NCI-H1436 treated with DMSO at 0.1 percent for 48 hours (cell line): ENCODE measurements at places on chromosomes 12 and 14.

- no peak for DNase-seq
Measured at GRCh38 chr12:86349196-86349595, 93.0 kb upstream of the MGAT4C start.

DNA sequence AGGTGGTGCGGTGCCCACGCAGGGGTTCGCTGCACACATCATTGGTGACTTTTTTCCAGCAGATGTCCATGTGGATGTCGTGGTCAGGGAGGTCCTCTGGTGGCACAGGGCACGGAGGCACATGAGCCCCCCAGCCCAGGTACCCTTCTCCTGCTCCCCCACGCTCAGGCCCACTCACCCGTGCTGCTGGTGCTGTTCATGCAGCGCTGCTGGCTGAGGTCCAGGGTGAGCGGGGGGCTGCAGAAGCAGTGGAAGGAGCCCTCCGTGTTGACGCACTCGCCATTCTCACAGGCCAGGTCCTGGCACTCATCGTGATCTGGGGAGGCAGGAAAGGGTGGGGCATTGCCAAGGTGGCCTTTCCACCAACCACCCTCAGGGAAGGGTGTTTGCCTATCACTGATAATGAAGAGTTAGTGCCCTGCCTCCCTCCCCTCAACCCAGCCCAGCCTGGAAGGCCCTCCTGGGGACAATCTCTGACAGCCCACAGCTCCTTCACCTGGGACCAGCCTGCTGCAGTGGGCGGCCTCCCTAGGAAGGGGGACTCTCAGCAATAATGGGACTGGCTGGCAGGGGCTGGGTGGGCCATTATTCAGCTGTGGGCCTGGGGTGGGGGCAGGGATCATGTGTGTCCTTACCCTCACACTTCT is 9.8 kb downstream of the ISCA2 start:
- no peak for DNase-seq

GRCh38 chr12:54704202-54704601 is 56.0 kb upstream of the DCD start:
- DNase-seq: no peak

DNA sequence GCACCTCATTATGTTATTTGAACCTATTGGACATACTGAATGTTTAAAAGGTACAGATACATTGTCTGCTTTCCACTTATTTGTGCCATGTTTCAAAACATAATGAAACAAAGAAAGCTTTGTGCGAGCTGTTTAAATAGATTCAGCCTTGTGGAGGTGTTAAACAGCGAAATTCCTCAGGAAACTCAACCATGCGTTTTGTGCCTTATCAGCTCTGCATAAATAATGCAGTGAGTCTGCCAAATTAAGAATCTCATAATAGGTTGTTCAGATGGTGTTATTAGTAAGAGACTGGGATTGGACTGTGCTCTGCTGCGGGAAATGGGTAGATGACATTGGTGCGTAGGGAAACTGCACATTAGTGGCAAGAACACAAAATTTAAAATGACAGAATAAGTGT is 163.7 kb upstream of the CLEC14A start:
- no peak for DNase-seq

DNA sequence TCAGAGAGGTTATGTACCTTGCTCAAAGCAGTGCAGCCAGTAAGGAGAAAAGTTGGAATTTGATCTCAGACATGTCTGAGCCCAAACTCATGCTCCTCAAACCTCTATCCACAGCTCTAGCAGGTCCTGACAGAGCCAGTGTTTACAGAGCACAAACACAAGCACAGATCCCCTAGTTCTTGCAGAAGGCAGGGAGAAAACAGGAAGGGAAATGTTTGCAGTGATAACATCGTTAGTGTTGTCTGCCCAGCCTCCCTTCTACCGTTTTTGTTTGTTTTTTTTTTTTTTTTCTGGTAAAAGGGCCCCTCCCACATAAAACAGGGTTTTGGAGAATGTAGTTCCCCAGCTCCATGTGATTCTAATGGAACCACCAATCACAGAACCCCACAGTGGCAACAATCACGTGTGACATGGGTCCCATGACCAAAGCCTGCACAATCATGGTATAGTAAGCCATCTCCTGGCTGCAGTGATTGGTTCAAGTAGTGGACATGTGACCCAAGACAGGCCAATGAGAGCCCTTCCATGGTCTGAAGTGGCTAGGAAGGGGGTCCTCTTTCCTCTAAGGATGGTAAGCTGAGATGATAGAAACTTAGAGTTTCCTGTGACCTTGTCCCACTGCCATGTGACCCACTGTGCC is 513.4 kb downstream of the MED13L start:
- DNase-seq: no peak

GRCh38 chr14:56150645-56151345 is 32.6 kb downstream of the PELI2 start:
- DNase-seq: no peak

- no peak for DNase-seq
Measured at GRCh38 chr12:9730591-9730990, 2.3 kb downstream of the CLECL1 start.

- DNase-seq: peak; percentile 4
Measured at GRCh38 chr14:63174760-63175191, 29.5 kb upstream of the RHOJ start.

GRCh38 chr12:124426594-124427555 is 132.0 kb downstream of the RFLNA start:
- DNase-seq: no peak

DNA sequence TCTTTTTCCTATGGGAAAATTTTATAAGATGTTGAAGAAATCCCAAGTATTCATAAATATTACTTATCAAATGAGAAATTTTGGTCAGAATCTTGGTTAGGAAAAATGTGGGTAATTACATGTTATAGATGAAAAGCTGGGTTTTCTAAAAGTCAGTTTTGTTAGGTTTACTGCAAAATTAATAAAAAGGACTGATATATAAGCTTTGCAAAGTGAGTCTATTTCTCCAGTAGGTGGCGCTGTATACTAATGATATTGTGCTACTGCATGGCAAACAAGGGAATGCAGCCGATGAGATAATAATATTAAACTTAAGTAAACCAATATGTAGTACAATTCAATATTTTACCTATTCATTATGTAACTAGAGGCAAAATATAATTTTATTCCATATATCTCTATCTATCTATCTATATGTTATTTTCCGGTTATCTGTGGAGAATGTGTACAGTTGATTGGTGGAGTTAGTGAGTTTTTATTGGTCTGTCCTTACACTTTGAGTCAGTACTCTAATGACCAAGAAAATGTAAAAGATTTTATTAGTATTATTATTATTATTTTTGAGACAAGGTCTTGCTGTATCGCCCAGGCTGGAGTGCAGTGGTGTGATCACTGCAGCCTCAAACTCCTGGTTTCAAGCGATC is 32.9 kb downstream of the MIPOL1 start:
- peak; percentile 4 for DNase-seq

DNA sequence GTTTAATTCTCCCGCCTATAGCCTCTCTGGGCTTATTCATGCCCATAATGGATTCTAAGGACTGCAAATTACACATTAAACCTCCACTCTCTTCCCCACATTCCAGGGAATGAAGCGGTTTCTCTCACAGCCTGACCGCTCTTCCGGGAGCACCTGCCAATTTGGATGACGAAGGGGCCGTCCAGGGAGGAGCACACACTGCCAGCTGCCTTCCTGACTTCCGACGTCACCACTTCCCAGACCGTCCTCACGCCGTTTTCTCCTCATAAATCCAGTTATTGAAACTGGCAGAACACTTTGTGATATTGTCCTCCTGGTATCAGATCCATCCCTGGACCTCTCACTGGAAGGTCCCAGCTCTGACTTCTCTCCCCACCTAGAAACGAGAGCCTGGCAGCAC is 87.6 kb downstream of the GCH1 start:
- DNase-seq: no peak

- DNase-seq: no peak
Measured at GRCh38 chr12:117149431-117149830, 40.8 kb downstream of the FBXO21 start.

- no peak for DNase-seq
Measured at GRCh38 chr12:52741375-52742195, 35.6 kb downstream of the KRT76 start.

GRCh38 chr12:13471471-13471870 is 274.9 kb downstream of the EMP1 start:
- no peak for DNase-seq
